ENCODE measurements at places on chromosomes 6 and 20. TPM values are rescaled to one million over a fixed set of nuclear protein-coding genes. Genes with fewer than 3 reads are reported as not detected.
A peak's percentile ranks its signal among the peaks of the same experiment; 100 is the strongest.

GRCh38 chr6:83442752-83443151 is 11.9 kb upstream of the ME1 start:
- H3K4me3 ChIP-seq: no peak overlapping the region
- no peaks in the 10 kb centered on the region for H3K4me1 ChIP-seq
- no peaks in the 10 kb centered on the region for H3K36me3 ChIP-seq
- DNase-seq: no peak
- no peaks in the 10 kb centered on the region for H3K27me3 ChIP-seq

GRCh38 chr6:30264743-30265142 is 51.5 kb upstream of the TRIM26 start:
- H3K27ac ChIP-seq: no peak overlapping the region
- no peaks in the 10 kb centered on the region for H3K36me3 ChIP-seq
- H3K27me3 ChIP-seq: no peaks in the 10 kb centered on the region
- H3K4me3 ChIP-seq: no peak overlapping the region
- H3K4me1 ChIP-seq: no peaks in the 10 kb centered on the region

- DNase-seq: peak; percentile 41
- H3K4me3 ChIP-seq: no peak overlapping the region
- no peaks in the 10 kb centered on the region for H3K36me3 ChIP-seq
- H3K27ac ChIP-seq: no peak overlapping the region
Measured at GRCh38 chr20:13119583-13119982, 101.5 kb upstream of the ISM1 start.

DNA sequence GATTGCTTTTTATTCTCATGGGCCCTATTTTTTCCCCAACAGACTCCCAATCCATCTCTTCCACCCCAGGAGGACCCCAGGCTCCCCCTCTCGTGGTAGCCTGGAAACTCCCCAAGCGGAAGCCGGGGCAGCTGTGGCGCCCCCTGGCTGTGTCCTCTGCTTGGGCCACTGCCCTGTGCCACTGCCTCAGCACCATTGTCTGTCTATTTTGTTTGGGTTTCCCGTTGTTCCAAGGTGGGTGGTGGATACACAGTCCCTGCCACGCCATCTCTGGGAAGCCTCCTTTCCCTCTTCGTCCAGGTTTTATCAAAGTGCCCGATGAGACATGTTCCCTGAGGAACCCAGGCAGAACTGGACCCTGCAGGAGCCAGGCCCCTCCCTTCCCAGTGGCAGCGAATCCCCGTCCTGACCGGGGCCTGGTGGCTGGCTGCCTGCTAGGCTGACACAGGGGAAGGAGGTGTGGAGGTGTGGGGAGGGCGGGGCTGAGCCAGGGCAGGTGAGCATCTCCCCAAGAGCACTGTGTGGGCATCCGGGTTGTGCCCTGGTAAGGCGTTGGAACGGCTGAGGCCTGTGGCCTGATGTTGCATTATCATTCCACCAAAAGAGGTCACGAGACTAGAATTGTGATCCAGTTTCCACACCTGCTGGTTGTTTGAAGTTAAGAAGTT is 228.2 kb downstream of the CDH4 start:
- no peaks in the 10 kb centered on the region for H3K36me3 ChIP-seq
- no peak overlapping the region for H3K4me3 ChIP-seq
- DNase-seq: no peak
- H3K27me3 ChIP-seq: no peaks in the 10 kb centered on the region

DNA sequence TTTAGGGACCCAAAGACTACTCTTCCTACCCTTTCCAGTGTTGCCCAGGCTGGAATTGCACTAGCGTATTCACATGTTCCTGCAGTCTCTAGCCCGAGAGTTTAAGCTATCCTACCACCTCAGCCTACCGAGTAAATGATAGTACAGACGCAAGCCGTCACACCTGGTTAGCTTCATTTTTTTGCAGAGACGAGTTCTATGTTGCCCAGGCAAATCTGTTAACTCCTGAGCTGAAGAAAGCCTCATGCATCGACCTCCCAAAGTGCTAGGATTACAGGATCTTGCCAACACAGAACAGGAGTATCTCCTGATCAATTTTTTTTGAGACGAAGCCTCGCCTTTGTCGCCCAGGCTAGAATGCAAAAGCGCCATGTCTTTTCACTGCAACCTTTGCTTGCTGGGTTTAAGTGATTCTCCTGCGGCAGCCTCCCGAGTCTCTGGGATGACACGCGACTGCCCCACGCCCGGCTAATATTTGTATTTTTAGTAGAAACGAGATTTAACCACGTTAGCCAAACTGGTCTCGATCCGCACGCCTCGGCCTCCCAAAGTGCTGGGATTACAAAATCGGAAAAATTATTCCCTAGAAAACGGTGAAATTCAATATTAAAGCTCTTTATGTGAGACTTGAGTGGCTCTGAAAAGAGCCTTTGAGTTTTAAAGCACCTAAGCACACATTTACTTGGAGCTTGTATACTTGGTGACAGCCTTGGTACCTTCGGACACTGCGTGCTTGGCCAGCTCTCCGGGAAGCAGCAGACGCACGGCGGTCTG is 128.5 kb downstream of the HFE start:
- H3K4me1 ChIP-seq: peaks cover 6% of the 10 kb centered on the region
- no peak for DNase-seq
- H3K36me3 ChIP-seq: no peaks in the 10 kb centered on the region
- peak overlapping the region; percentile 37 for H3K4me3 ChIP-seq
- H3K27ac ChIP-seq: peak overlapping the region; percentile 91
- no peaks in the 10 kb centered on the region for H3K27me3 ChIP-seq

- no peaks in the 10 kb centered on the region for H3K36me3 ChIP-seq
- no peaks in the 10 kb centered on the region for H3K27me3 ChIP-seq
Measured at GRCh38 chr6:142953373-142954273, 8.6 kb upstream of the HIVEP2 start.

DNA sequence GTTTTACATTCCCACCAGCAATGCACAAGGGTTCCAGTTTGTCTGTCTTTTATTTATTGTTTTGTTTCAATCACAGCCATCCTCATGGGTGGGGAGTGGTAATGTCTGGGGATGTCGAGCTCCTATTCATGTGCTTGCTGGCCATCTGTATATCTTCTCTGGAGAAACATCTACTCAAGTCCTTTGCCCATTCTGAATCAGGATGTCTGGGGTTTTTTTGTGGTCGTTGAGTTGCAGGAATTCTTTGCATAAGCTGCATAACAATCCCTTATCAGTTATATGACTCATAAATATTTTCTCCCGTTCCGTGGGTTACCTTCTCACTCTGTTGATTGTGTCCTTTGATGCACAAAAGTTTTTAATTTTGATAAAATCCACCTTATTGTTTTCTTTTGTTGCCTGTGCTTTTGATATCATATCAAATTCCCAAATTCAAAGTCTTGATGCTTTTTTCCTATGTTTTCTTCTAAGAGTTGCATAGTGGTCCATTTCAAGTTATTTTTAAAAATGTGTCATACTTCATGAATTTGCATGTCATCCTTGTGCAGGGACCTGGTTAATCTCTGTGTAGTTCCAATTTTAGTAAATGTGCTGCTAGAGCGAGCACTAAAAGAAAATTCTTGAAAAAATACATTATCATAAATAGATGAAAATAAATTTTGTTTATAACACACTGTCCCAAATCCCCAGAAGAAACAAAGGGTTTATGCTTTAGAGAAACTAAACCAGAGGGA is 54.9 kb upstream of the PDE10A start:
- H3K4me1 ChIP-seq: no peaks in the 10 kb centered on the region
- H3K4me3 ChIP-seq: no peak overlapping the region
- no peak overlapping the region for H3K27ac ChIP-seq

DNA sequence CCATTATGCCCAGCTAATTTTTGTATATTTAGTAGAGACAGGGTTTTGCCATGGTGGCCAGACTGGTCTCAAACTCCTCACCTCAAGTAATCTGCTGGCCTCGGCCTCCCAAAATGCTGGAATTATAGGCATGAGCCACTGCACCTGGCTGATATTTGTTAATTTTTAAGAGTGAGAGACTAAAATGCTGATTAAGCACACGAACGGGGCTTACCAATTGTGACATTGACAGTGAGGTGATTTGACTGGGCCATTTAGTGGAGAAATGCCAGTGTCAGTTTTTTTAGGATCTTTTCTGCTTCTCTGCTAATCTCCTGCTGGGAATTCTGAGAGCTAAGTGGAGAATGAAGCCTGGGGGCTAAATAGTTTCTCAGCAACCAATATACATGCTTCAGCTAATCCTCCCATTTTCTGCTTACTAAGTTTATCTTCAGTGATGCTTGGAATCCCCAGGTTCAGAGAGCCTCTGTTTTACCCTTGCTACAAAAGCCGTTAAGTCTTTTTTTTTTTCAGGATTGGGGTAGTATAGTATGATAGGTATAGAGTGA is 9.8 kb upstream of the DEFB123 start:
- no peak overlapping the region for H3K4me3 ChIP-seq
- no peak for DNase-seq
- H3K4me1 ChIP-seq: no peaks in the 10 kb centered on the region

- H3K36me3 ChIP-seq: no peaks in the 10 kb centered on the region
- DNase-seq: no peak
- H3K4me1 ChIP-seq: peaks cover 2% of the 10 kb centered on the region
- H3K27me3 ChIP-seq: no peaks in the 10 kb centered on the region
- no peak overlapping the region for H3K27ac ChIP-seq
- no peak overlapping the region for H3K4me3 ChIP-seq
Measured at GRCh38 chr20:56381501-56381900, 10.5 kb downstream of the AURKA start.

DNA sequence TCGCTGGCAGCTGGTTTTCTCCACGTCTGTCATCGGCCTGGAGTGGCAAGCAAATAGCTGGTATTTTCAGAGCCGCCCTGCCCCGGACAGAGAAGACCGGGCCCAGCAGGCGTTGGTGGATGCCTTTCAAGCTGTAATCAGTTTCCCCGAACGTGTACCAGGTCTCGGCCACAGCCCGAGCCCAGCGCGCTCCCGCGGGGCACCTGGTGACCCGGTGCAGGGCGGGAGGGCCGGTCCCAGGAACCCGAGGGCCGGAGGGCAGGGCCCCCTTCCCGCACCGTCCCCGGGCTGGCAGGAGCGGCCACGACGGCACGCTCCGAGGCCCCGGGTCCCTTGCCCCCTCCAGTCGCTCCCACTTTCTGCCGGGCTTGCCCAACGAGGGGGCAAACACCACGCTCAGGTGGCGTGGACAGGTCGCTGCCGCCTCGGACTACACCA is 348 bp upstream of the PYGB start:
- H3K27ac ChIP-seq: peak overlapping the region; percentile 78
- H3K4me3 ChIP-seq: peak overlapping the region; percentile 51
- H3K27me3 ChIP-seq: no peaks in the 10 kb centered on the region
- DNase-seq: peak; percentile 44

GRCh38 chr6:47396401-47397069 is 81.1 kb upstream of the CD2AP start:
- H3K4me1 ChIP-seq: no peaks in the 10 kb centered on the region
- H3K4me3 ChIP-seq: no peak overlapping the region
- no peaks in the 10 kb centered on the region for H3K27me3 ChIP-seq
- no peaks in the 10 kb centered on the region for H3K36me3 ChIP-seq
- H3K27ac ChIP-seq: no peak overlapping the region
- DNase-seq: no peak

GRCh38 chr6:141467881-141468280 is 664.8 kb upstream of the GJE1 start:
- no peak overlapping the region for H3K4me3 ChIP-seq
- no peaks in the 10 kb centered on the region for H3K27me3 ChIP-seq
- H3K4me1 ChIP-seq: no peaks in the 10 kb centered on the region

- no peaks in the 10 kb centered on the region for H3K27me3 ChIP-seq
- H3K36me3 ChIP-seq: no peaks in the 10 kb centered on the region
- DNase-seq: no peak
- H3K4me3 ChIP-seq: no peak overlapping the region
- H3K27ac ChIP-seq: no peak overlapping the region
- no peaks in the 10 kb centered on the region for H3K4me1 ChIP-seq
Measured at GRCh38 chr6:131073577-131073976, 10.5 kb upstream of the EPB41L2 start.

DNA sequence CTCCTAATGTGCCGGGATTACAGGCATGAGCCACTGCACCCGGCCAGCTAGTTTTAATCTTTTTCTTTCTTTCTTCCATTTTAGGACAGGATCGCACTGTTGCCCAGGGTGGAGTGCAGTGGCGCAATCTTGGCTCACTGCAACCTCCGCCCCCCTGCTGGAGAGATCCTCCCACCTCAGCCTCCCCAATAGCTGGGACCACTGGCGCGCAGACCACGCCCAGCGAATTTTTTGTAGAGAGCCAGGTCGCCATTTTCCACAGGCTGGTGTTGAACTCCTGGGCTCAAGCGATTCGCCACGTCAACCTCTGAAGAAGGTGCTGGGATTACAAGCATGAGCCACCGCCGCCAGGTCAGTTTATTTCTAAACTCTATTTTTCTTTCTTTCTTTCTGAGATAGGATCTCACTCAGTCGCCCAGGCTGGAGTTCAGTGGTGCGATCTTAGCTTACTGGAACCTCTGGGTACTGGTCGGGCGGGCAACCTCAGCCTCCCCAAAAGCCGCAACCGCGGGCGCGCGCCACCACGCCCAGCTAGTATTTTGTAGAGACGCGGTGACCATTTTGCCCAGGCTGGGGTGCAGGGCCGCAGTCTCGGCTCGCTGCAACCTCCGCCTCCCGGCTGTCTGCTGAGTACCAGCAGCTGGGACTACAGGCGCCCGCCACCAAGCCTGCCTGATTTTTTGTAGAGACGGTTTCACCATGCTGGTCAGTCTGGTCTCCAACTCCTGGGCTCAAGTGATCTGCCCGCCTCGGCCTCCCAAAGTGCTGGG is 20.0 kb upstream of the LIN28B start:
- no peaks in the 10 kb centered on the region for H3K36me3 ChIP-seq
- H3K27ac ChIP-seq: no peak overlapping the region
- no peaks in the 10 kb centered on the region for H3K27me3 ChIP-seq
- no peak overlapping the region for H3K4me3 ChIP-seq

DNA sequence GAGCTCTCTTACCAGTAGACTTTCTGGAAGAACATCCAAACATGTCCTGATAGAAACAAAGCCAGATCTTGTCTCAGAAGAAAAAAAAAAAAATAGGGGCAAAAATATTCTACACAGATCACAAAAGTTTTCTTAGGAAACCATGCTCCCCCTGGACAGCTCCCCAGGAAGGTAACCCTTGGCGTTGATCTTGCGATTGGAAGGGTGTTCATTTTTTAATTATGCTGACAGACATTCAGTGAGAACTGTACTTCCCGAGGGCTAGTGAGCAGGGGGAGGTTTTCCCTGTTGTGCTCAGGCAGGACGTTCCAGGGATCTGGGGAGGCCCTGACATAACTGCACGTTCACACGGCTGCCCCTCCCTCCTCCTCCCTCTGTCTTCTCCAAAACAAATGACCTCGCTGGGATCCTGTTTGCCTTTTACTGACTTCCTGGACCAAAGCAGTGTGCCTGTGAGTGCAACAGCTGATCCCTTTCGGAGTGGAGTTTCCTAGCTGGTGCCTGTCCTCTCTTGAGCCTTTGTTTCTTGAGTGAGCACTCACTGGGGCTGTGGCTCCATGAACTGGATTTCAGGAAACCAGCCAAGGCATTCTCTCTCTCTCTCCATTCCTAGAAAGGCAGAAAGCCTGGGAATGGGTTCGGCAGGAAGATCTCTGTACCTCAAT is 46.7 kb downstream of the MARCKS start:
- peaks cover 7% of the 10 kb centered on the region for H3K4me1 ChIP-seq
- H3K4me3 ChIP-seq: no peak overlapping the region
- H3K27ac ChIP-seq: no peak overlapping the region

GRCh38 chr6:150189122-150189521 is 46.3 kb downstream of the PPP1R14C start:
- H3K27ac ChIP-seq: no peak overlapping the region
- no peak overlapping the region for H3K4me3 ChIP-seq
- no peak for DNase-seq
- H3K27me3 ChIP-seq: no peaks in the 10 kb centered on the region
- H3K36me3 ChIP-seq: no peaks in the 10 kb centered on the region

IL17A gene
- total RNA-seq: not detected

CNR1 gene
- 1.1 TPM for total RNA-seq

PROKR2 gene
- total RNA-seq: not detected

CCN6 gene
- not detected for total RNA-seq

PABPC1L gene
- 17.9 TPM for total RNA-seq

HDAC2 gene
- total RNA-seq: 66.7 TPM

Measured in ovary (tissue), 10 donors.